NCI-H1436 (cell line): ENCODE measurements at places on chromosomes 5 and 9.

GRCh38 chr5:144659634-144660227 lies 489.1 kb downstream of the KCTD16 start:
- no peak for DNase-seq

DNA sequence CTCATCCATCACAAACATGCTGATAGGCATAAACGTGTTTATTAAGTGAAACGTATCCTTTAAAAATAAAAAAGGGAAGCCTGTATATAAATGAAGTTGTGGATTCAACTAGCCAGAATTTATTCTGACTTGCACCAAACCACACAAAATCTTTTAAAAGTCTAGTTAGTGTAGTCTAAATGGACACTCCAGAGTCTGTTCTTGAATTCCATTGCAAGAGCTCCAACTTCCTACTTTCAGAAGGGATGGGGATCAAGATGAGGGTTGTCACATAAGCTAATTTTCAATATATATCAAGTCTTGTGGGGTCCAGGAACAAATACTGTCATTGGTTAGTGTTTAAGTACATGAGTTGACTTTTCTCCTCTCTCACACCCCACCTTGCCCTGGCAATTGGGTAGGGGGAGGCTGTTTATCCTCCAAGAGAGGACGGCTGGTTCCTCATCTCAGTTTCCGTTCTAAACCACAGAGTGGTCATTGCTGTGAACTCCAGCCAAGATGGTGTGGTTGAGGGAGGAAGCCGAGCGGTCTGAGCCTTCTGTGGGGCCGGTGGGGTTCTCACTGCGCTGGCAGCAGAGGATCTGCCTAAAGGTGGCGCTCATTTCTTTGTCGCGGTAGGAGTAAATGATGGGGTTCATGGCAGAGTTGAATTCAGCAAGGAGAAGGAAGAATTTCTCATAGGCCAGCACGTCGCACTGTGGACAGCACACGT lies 163.2 kb downstream of the LPAR1 start:
- DNase-seq: no peak

DNA sequence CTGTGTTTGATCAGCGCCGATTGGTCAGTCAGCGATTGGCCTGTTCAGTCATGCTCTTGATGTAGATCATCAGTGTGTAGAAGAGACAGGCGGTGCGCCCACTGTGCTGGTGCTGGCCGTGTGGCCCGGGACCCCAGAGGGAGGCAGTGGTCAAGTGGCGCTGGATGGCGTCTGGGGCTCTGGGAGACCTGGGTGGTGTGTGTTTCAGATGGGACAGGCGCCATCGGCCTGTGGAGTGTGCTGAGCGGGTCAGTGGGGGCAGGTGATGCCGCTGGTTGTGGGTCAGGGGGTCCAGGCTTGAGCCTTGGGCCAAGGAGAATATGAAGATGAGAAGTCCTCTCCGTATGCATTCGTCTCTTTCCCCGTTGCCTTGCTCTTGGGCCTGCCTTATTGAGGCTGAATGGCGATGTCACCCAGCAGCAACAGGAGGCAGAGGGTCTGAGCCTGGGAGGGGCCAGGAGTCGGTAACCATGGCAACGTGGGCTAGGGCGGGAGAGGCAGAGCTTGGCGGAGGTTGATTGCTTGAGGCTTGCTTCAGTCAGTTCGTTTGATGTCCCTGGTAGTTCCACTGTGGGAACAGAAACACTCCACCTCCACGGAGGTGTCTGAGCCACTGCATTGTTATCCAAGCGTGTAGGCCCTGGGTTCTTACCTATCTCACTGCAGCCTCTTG lies 117.8 kb upstream of the CACNA1B start:
- no peak for DNase-seq

DNA sequence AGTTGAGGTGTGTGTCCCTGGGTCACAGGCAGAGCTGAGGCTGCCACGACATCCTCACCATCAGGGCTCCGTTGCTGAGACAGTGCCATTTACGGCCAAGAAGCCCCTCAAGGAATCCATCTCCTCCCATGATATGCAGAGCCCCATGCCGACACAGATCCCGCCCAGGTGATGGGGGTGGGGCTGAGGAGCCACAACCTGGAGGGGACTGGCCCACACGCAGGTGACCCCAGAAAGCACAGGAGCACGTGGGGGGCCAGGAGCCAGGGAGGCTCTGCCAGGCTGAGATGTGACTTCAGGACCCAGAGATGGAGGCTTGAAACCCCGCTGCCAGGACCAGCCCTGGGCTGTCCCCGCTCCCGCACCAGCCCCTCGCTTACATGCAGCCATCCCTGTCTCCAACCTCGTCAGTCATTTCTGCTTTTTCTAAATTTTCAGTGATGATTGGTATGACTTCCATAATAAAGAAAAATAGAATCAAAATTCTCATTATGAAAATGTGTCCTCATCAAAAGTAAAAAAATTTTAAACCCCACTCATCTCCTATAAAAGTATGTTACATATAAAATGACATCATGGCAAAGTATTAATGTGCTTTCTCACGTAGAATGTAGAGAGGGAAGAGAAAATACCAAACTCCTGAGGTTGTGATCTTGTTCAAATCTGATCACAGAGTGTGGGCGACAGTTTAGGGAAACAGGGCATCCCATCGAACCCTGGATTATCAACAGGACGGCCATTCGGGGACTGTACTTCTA lies 98.0 kb upstream of the SARDH start:
- DNase-seq: no peak

GRCh38 chr5:6829150-6829784 lies 116.0 kb downstream of the TENT4A start:
- no peak for DNase-seq

GRCh38 chr5:6342689-6343315 lies 35.5 kb downstream of the MED10 start:
- peak; percentile 88 for DNase-seq

DNA sequence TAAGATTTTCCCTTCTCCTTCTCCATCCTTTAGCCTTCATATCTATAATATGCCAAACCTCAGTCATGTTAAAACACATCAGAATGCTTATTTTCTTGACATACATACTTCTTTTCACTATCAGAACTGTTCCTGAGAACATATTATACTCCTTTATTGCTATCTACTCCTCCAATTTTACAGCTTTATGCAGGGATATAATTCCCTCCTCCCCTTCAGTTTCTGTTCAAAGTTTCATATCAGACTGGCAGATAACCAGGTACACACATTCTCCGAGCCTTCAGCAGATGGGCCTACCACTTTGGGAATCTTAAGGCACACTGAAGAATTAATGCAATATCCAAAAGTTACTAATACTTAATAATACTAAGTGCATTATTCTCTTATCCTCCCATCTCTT lies 29.1 kb downstream of the FAM169A start:
- DNase-seq: no peak

DNA sequence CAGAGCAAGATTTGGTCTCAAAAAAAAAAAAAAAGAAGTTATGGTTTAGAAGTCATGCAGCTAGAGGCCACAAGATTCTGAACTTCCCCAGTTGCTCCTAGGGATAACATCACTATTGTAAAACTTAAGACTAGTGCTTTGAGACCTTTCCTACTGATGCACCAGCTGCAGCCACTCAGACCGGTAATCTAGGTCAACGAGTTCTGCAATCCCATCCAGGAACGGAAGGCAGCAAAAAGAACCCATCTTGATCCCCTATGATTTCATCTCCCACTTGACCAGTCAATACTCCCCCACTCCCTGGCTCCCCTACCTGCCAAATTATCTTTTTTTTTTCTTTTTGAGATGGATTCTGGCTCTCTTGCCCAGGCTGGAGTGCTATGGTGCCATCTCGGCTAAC lies 46.9 kb upstream of the TTC39B start:
- DNase-seq: no peak

DNA sequence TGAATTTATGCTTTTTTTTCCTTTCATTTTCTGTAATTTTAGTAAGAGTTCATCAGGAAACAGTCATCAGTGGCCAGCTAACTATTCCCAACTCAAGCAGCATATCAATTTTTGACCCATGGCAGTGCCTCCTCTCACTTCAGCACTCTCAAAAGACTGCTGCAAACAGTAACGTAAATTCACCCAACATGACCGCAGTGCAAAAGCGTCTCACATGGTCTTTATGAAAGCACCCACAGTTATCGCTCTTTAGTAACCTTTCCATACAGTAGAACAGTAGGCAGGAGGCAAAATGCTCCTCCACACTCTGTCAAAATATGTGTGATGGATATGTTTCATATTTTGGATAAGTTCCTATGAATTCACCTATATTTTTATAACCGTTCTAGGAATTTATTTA lies 48.6 kb downstream of the PARP8 start:
- no peak for DNase-seq

DNA sequence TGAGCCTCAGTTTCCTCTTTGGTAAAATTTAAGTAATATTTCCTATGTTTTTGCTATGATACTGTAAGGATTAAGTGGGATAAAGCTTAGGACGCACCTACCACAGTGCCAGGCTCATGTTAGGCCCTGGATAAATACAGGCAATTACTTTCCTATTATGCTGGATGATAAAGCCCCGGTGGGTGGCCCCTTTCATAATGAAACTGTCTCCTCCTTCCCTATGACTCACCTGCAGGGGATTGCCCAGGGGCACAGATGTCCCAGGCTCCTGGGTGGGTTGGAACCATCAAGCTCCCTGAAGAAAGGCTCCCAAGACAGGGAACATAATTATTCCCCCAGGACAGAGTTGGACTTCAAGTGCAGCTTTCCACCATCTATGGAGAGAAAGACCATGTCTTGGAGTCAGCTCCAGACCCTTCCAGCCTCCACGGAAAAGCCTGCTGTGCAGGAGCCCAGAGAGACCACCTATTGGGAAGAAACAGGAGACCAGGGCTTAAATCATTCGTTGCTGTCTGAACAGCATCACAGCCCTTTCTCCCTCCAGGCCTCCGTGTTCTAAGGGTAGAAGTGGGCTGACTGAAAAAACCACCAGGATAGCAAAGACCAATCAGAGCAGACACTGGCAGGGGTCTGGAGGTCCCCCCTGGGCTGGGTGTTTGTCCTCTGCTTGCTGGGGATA lies 43.2 kb upstream of the FOXE1 start:
- no peak for DNase-seq

- no peak for DNase-seq
Measured at GRCh38 chr5:164060786-164061355, 555.5 kb downstream of the MAT2B start.

DNA sequence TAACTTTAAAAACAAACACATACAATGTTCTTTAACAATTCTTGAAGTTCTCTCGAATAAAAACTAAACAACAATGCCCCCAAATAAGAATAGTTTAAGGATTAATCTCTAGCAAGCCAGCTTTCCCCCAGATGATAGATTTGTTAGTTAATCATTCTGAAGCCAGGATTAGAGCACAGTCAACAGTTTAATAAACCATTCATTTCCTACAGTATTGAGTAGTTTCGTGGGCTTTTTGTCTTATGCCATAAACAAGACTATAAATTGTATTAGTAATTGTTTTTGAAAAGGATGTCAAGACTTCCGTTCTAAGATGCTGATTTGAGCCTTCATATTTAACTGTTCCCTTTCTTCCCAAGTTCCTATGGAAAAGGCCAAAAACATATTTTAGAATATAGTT lies 136.6 kb downstream of the PIK3R1 start:
- DNase-seq: no peak

- DNase-seq: no peak
Measured at GRCh38 chr9:14752271-14752670, 29.7 kb upstream of the CER1 start.

GRCh38 chr5:178382754-178383164 lies 150.2 kb upstream of the PHYKPL start:
- no peak for DNase-seq
